Gastrocnemius medialis (tissue), 4 donors: ENCODE measurements at places on chromosomes 2 and 18. TPM values are rescaled to one million over a fixed set of nuclear protein-coding genes. Genes with fewer than 3 reads are reported as not detected.

GRCh38 chr2:56291711-56292110, 107.9 kb downstream of the CCDC85A start:
- H3K4me1 ChIP-seq = peaks cover 4% of the 10 kb centered on the region
- no peaks in the 10 kb centered on the region for H3K27me3 ChIP-seq
- no peak overlapping the region for H3K4me3 ChIP-seq
- no peak overlapping the region for H3K27ac ChIP-seq

- H3K27me3 ChIP-seq = no peaks in the 10 kb centered on the region
- H3K4me3 ChIP-seq = no peak overlapping the region
- H3K27ac ChIP-seq = no peak overlapping the region
- no peaks in the 10 kb centered on the region for H3K36me3 ChIP-seq
- peaks cover 10% of the 10 kb centered on the region for H3K4me1 ChIP-seq
These were observed 423.6 kb upstream of the TNP1 start for GRCh38 chr2:217283460-217283859.

DNA sequence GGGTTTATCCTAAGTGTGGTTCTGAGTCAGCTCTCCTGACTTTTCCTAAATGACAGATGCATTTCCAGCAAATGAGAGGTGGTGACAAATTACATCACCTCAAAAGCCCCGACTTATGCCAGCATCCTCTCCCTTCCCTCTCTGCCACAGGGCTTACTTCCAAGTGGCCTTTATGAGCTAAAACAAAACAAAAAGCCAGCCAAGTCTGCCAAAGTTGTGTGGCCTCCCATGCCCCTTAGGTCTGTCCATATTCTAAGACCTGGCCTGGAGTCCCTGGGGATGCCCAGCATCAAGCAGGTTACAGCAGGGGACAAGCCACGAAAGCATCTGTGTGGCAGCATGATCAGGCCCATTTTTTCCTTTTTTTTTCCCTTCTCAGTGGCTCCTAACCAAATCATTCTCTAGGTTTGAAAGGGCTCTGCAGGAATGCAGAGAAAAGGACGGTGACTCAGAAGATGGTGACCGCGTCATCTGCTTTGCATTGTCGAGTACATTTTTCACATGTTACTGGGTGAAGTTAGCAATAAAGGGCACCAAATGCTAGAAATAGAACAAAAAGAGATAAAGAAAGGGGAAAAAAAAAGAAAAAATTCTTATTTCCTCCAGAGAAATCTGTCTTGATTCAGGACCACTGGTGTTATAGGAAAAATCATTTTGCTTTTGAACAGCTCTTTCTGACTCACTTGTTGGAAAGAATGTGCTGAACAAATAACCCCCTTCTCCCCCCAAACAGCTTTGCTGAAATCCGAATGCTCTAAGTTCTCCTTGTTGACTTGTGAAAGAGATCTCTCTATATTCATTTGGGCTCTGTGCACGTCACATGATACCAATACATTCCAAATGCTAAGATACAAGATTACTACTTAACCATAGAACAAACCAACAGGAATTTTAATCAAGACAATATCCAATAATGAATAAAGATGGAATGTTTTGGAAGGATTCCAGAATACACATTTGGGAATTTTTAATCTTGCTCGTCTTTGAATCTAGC, 178.7 kb downstream of the EN1 start:
- peaks cover 3% of the 10 kb centered on the region for H3K4me1 ChIP-seq
- no peak for DNase-seq
- H3K27ac ChIP-seq = no peak overlapping the region

- no peaks in the 10 kb centered on the region for H3K4me1 ChIP-seq
- H3K27me3 ChIP-seq = no peaks in the 10 kb centered on the region
- H3K4me3 ChIP-seq = no peak overlapping the region
These were observed 59.6 kb downstream of the ASB1 start for GRCh38 chr2:238486123-238486848.

GRCh38 chr2:30237239-30237965, 6.1 kb downstream of the LBH start:
- peak overlapping the region; percentile 50 for H3K27ac ChIP-seq
- peaks cover 31% of the 10 kb centered on the region for H3K27me3 ChIP-seq
- no peak overlapping the region for H3K4me3 ChIP-seq
- no peaks in the 10 kb centered on the region for H3K36me3 ChIP-seq
- DNase-seq = no peak
- peaks cover 6% of the 10 kb centered on the region for H3K4me1 ChIP-seq

DNA sequence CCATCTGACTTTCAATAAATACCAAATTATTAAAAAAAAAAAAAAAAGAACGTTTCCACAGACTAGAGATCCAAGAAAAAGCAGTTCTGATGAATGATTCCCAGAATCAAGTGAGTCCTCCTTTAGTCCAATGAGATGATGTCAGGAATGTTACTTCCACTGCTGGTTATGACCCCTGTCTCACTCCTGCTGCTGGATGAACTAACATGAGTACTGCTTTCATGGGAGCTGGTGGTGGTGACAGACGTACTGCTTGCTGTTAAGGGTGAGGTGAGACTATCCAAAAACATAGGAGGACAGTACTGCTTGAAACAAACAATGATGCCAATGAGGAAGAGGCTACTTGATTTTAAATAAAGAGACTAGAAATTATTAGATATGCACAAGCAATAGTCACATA, 55.5 kb upstream of the ST8SIA5 start:
- H3K4me1 ChIP-seq = peaks cover 10% of the 10 kb centered on the region
- H3K27ac ChIP-seq = no peak overlapping the region
- no peak overlapping the region for H3K4me3 ChIP-seq
- no peaks in the 10 kb centered on the region for H3K36me3 ChIP-seq
- no peaks in the 10 kb centered on the region for H3K27me3 ChIP-seq

DNA sequence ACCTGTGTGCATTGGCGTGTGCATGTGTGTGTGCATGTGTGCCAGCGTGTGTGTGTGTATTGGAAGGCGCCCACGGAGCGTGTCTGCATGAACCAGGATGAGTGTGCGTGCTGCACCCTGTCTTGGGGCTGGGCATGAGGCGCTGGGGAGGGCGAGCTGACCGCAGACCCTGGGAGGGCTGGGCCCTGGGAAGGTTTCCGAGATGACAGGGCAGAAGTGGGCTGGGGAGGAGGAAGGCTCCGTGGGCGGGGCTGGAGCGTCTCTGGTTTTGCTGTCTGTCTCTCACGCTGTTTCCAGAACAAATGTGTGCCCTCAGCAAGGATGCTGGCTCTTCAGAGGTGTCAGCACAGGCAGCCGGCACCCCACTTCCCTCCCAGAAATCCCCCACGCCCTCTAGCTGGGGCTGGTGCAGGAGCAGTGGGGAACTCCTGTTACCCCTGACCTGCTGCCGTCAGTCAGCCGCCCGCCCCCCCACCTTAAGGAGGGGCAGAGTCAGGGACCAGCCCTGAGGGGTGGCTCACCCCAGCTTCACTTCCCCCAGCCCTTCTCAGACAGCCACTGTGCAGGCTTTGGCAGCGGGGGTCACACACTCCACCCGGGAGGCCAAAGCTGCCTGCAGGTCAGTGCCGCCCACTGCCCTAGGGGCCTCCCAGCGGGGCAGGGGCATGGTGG, at the start of gene GPR35:
Gene GPR35, plus strand, starts transcription at position 531 of the 672 bp plus-strand sequence. CDS start 4,473 bp downstream, outside the sequence.
- H3K36me3 ChIP-seq = no peaks in the 10 kb centered on the region
- no peaks in the 10 kb centered on the region for H3K4me1 ChIP-seq
- DNase-seq = peak; percentile 5
- H3K27me3 ChIP-seq = no peaks in the 10 kb centered on the region

- H3K27me3 ChIP-seq = no peaks in the 10 kb centered on the region
- H3K36me3 ChIP-seq = no peaks in the 10 kb centered on the region
- H3K27ac ChIP-seq = no peak overlapping the region
- DNase-seq = no peak
These were observed 49.3 kb downstream of the SLC39A10 start for GRCh38 chr2:195706161-195706900.

GRCh38 chr18:57029761-57030160, 117.1 kb upstream of the BOD1L2 start:
- H3K4me3 ChIP-seq = no peak overlapping the region
- H3K36me3 ChIP-seq = no peaks in the 10 kb centered on the region
- H3K27me3 ChIP-seq = no peaks in the 10 kb centered on the region
- no peak for DNase-seq

- no peak overlapping the region for H3K27ac ChIP-seq
- no peak for DNase-seq
- H3K36me3 ChIP-seq = no peaks in the 10 kb centered on the region
- H3K27me3 ChIP-seq = no peaks in the 10 kb centered on the region
- H3K4me3 ChIP-seq = no peak overlapping the region
These were observed 427.9 kb upstream of the POU3F3 start for GRCh38 chr2:104425850-104426595.

DNA sequence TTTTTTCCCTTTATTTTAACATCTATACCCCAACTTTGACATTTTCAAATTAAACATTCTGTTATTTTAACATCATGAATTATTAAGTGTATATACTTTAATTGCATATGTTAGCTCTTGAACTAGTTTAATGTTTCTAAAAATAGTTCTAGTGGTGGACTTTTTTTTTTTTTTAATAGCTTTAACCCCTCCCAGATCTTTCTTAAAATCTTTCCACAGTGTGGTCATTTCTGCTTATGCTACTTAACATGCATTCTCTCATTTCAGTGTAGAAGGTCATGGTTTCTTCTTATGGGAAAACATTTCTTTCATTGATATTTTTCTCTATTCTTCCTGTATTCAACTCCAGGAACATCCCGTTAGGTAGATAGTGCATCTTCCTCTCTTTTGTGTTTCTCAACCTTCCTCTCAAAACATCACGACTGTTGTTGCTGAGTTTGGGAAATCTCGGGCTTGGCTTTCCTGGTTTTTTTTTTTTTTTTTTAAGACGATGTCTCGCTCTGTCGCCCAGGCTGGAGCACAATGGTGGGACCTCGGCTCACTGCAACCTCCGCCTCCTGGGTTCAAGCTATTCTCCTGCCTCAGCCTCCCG, 849 bp upstream of the TMEM18 start:
- H3K36me3 ChIP-seq = no peaks in the 10 kb centered on the region
- H3K27ac ChIP-seq = peak overlapping the region; percentile 91
- peak overlapping the region; percentile 90 for H3K4me3 ChIP-seq
- peaks cover 22% of the 10 kb centered on the region for H3K4me1 ChIP-seq
- DNase-seq = no peak

- no peaks in the 10 kb centered on the region for H3K4me1 ChIP-seq
- DNase-seq = no peak
These were observed 115.2 kb downstream of the NCKAP5 start for GRCh38 chr2:133453032-133453431.

DNA sequence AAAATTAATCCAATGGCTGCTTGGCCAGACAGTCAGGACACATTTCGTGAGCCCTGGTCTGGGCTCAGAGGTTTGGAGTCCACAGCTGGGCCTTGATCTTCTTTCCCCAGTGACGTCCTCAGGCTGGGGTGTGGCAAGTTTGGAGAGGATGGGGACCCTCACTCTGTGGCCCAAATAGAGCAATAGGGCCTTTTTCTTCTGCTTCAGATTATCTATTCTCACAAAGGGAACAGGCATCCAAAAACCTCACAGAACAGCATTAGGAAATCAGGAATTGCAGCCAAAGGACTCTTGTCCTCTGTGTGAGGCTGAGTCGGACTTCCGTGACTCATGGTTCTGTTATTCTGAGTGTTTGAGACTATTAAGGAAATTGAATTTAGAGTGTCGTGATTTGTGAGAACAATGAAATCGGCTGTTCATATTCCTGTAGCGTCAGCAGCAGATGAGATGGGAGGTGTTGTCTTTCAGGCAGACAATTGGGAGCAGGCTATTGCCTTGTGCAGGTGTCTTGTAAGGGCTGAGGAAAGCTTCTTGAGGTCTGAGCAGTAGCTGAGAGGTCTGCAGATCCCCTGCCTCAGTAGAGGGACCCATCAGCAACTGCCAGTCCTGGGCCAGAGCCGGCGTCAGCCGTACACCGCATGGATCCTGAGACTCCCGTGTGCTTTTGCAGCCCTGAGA, 113.8 kb downstream of the SH3RF3 start:
- no peak for DNase-seq
- no peaks in the 10 kb centered on the region for H3K36me3 ChIP-seq
- no peaks in the 10 kb centered on the region for H3K27me3 ChIP-seq
- no peak overlapping the region for H3K4me3 ChIP-seq
- peak overlapping the region; percentile 72 for H3K27ac ChIP-seq

DNA sequence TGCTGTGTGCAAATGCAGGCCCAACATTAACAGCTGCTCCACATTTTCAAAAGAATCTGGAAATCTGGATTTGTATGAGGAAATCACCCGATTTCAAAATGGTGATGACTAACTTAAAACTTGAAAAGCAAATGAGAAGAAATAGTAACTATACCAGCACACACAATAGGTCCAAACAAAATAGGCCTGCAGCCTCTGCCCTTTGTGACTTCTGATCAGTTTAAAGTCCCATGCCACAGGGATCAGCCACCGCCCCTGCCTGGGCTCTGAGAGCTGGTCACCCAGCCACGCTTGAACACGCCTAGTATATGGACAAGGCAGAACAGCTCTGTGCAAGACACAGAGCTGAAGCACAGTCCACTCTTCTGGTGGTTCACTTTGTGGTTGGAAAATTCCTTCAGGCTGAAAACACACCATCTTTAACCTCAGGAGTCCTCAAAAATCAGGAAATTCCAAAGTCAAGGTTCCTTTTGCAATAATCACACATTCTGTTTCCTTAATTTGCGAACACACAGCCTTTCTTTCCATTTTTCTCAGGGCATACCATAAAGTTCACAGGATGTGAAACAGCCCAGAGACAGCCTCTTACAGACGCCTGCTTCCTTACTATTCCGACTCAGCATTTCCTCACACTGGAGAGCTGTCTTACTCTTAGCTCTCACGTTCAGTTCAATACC, 150.1 kb upstream of the RIOK3 start:
- H3K4me3 ChIP-seq = no peak overlapping the region
- no peaks in the 10 kb centered on the region for H3K27me3 ChIP-seq
- H3K36me3 ChIP-seq = no peaks in the 10 kb centered on the region
- no peaks in the 10 kb centered on the region for H3K4me1 ChIP-seq
- H3K27ac ChIP-seq = no peak overlapping the region
- no peak for DNase-seq

DNA sequence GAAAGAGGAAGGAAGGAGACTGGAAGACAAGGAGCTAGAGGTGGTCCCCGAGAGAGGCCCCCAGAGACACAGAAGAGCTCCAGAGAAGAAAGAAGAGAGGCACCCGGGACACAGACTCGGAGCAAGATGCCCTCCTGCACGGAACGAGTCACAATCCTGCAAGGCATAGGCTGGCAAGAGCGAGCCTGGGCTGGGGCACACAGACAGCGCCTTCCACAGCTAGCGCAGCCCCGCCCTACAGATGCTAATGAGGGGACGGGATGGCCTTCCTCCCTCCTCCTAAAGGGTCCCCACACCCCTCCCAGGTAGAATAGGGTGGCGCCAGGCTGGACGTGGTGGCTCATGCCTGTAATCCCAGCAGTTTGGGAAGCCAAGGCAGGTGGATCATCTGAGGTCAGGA, 19.8 kb upstream of the GPR17 start:
- H3K27ac ChIP-seq = no peak overlapping the region
- H3K27me3 ChIP-seq = no peaks in the 10 kb centered on the region
- no peak for DNase-seq
- no peaks in the 10 kb centered on the region for H3K36me3 ChIP-seq
- H3K4me3 ChIP-seq = no peak overlapping the region
- no peaks in the 10 kb centered on the region for H3K4me1 ChIP-seq

The VIT gene
- total RNA-seq = 18.7 TPM

The RND3 gene
- 2.1 TPM for total RNA-seq

The PTPRM gene
- total RNA-seq = 70.9 TPM

The LPIN1 gene
- 416 TPM for total RNA-seq

The DCAF17 gene
- total RNA-seq = 9.1 TPM

The ALPP gene
- not detected for total RNA-seq

The SLC23A3 gene
- not detected for total RNA-seq
